Hematopoietic multipotent progenitor cell treated with erythropoietin and hydrocortisone succinate and interleukin-3 and kit ligand, for 15 days (in vitro differentiated cells): ENCODE measurements at places on chromosomes 6 and 20.

GRCh38 chr6:107550906-107551305, 61.0 kb downstream of the SOBP start:
- DNase-seq: no peak

GRCh38 chr6:1029141-1029540, 282.8 kb upstream of the FOXQ1 start:
- DNase-seq: no peak

DNA sequence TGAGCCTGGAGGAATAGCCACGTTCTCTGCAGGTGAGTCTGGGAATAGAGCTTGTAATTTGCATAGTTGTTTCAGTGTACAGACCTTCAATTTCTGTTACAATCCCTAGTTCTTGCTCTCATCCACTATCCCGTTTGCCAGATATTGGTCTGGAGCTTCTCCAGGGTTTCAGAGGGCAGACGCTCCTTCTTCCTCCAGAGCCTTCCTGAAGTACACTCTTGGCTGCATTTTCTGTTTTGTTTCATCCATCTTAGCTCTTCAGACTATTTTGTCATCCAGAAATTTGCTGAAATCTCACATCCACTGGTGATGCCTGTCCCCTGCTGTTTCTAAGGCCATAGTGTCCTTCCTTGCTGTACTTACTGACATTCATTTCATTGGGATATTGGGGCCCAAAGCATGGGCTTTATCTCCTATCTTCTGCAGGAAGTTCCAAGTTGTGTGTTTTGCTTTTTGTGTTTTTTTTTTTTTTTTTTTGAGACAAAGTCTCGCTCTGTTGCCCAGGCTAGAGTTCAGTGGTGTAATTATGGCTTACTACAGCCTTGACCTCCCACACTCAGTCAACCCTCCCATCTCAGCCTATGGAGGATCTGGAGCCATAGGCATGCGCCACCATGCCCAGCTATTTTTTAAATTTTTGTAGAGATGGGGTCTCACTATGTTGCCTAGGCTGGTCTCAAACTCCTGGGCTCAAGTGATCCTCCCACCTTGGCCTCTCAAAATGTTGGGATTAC, 18.7 kb downstream of the CDS2 start:
- DNase-seq: no peak

DNA sequence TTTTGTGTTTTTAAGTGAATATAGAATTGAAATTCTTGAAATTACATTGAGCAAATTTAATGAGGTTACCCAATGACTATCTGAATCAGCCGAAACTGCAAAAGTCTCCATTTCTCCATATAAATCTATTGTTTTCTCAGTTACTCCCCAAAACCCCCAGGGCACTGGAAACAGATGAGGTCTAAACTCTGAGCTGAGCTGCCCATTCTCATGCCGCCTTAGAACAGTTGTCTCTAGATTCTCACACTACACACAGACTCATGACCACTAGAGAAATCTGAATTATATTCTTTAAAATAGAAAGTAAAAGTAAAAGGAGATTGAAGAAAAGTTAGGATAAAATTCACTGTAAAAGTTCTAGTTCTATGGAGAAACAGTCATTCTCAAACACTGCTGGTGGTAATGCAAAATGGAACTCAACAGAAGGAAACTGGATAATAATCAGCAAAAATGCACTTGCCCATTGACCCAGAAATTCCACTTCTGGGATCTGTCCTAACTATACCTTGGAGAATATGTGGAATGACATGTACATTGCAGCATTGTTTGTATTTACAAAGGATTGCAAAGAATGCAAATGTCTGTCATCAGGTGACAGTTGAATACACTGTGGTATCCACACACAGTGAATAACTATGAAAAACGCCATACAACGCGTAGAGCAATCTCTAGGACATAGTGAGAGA, 125.5 kb downstream of the IPCEF1 start:
- DNase-seq: no peak

DNA sequence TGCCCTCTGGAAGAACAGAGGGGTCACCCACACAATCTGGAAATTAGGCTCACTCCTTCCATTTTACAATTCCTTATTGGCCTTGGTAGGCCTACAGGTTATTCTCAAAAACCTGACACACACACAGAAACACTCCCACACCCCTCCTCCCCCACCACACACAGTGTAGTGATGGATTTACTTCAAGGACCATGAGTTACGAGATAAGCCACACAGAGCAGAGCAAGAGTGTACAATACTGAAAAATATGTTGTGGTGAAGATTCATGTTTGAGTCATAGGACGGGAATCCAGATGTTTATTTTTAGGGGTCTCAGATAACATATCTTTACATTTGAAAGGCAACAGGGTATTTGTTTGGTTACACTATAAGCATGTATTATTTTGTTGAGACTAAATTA, 291.9 kb downstream of the PLCB1 start:
- DNase-seq: no peak

DNA sequence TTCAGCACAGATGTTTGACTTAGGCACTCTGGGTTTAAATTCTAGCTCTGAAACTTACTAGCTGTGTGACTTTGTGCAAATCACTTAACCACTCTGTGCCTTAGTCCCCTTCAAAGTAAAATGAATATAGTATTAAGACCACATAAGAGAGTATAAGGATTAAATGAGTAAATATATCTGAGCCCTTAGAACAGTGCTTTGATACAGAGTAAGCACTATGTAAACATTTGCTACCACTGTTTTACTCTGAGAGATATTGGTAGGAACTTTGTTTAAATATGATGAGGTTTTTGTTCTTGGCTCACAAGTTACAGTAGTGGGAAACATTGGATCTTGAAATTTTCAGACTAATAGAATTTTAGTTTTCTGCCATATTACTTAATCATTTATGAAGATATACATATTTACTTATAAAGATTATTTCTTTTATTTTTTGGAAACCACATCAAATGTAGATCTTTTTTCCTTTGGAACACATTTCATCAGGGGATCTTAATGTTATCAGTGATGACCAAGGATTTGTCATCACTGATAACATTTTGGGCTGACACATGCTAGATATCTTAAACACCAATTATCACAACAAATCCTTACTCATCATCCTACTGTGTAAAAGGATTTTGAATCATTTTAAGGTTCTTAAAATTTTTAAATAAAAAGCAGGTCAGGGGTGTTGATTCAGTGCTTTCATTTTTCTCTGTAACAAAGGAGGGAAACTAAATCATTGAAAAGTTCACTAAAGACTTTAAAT, 226.2 kb downstream of the EYA4 start:
- DNase-seq: no peak

- no peak for DNase-seq
Observed at GRCh38 chr20:12111431-12112088, 193.9 kb downstream of the BTBD3 start.

GRCh38 chr6:137754366-137754765, 112.7 kb upstream of the TNFAIP3 start:
- no peak for DNase-seq
